ENCODE measurements at places on chromosomes 13 and 19. TPM values are rescaled to one million over a fixed set of nuclear protein-coding genes. Genes with fewer than 3 reads are reported as not detected.

- DNase-seq = no peak
Measured at GRCh38 chr13:58087566-58087965, 456.0 kb downstream of the PCDH17 start.

DNA sequence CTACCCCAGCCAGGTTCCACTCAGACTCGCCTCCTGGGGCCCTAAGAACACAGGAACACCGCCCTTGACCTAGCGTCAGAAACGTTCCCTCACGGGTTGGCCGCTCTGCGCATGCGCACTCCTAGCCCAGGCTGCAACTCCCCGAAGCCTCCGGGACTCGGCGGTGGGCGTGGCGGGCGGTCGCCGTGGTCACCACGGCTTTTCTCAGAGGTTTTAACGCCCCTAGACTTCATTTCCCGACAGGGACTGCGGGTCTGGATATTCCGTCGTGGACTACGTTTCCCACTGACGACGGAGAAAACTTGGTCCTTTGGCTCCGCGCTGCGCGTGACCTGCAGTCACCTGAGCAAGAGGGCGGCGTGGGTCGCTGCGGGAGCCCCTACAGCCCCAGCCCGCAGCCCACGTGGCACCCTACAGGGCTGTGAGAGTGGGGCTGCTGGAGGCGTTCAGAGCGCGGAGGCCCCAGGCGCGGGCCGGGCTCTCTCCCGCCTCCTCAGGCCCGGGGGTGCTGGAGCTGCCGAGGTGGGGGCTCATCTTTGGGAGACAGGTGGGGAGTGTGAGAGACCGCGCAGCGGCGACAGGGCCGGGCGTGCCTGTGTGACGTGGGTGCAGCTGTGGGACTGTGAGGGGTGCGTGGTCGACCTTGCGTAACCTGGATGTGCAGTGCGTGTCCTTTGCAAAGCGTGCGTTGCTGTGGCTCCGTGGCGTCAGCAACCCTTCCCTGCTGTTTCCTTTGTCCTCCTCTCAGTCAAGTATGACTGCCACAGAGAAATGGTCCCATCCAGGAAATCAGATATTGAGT lies 38.0 kb upstream of the ZNF573 start:
- peak; percentile 57 for DNase-seq

DNA sequence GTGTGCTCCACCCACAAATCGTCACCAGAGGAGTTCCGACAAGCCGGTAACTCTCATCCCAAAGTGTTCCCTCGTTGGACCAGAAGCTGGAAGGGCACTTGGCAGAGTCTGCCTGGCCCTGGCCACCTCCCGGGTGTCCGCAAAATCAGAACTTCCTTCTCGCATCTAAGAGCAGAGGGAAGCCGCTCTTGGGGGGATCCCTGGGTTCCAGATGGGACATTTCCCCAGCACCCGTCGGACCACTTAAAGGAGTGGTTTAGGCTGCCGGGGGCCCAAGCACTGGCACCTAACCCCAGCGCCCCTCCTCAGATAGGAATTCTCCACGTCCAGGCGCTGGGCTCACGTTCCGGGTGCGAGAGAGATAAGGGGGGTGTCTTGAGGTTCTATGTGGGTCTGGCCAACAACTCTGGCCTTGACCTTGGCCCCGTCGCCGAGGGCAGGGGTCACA lies 857 bp upstream of the MAP2K7 start:
- DNase-seq = no peak

DNA sequence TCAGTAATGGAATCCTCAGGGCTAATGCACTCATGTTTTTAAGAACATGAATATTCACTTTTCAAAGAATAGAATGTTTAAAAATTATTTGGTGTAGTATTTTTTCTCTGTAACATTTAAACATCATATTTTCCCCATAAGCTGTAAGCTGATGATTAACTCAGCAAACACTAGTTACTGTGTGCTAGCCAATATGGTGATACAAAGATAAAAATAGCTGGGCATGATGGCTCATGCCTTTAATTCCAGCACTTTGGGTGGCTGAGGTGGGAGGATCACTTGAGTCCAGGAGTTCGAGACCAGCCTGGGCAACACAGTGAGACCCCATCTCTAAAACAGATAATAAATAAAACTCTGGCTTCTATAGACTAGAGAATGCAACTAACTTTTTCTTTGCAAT lies 13.2 kb downstream of the RNF17 start:
- DNase-seq = no peak

GRCh38 chr13:47934371-47934770 lies 66.7 kb downstream of the SUCLA2 start:
- DNase-seq = no peak

The TMEM145 gene
- polyA plus RNA-seq = 119 TPM
